ENCODE measurements at places on chromosomes 6 and 20.

DNA sequence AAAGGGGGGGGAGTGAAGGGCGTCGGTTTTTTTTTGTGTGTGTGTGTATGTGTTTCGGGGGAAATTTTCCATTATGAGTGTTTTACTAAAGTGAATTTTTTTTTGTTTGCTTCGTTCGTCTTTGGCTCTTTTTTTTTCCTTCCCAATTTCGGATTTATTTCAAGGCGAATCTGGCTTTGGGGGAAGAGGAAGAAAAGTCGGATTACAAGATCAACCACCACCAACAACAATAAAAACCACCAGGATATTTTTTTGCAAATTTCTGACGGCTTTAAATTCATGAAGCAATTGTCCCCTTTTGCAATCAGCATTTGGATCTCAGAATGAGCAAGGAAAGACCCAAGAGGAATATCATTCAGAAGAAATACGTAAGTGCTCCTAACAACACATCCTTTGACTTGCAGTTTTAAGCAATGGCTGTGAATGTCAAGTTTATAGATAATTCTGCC lies 372 bp downstream of the JARID2 start:
- no peak for DNase-seq

GRCh38 chr6:116887894-116888293 lies 10.9 kb downstream of the RFX6 start:
- DNase-seq = no peak

DNA sequence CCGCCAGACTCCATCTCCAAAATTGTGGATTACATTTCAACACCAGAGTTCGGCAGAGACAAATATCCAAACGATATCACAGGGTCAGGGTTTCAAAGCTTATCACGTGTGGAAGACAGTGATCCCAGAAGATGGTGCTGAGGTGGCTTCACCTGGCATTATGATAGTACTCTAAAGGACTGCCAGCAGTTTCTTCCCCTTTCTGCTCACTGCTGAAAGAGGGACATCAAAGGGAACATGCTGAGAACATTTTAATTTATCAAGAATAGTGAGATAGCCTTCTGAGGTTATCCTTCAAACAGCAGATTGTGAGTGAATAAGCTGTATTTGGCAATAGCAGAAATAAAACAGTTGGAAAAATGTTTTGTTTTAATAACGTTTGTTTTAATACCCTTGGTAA lies 79.7 kb downstream of the FIG4 start:
- DNase-seq = no peak

DNA sequence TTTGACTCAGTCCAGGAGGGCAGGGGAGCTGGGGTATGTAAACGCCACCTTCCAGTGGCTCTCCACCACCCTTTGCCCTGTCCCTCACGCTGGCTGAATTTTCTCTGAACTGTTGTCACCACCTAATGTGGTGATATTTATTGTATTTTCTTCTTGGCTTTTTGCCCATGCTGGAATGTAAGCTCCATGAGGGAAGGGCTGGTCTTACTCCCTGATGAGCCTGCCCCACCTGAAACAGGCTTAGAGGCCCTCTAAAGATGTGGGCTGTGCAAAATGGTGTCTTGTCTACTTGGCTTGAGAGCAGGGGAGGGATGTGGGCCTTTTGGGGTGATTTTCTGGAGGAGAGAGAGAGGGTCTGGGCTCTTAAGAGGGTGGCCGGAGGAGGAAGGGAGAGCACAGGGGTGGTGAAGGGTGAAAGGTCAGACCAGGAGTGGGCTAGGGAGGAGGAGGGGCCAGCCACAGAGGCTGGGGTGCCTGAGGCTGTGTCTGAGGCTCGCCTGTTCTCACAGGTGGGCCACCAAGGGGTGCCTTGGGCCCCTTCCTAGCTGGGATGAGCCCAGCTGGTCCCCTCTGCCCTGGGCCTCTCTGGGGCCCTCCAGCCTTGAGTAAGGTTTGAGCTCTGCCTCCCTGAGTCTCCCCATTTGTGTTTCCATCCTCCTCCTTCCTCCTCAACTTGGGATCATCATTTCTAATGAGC lies 37.3 kb downstream of the SPDEF start:
- DNase-seq = no peak

DNA sequence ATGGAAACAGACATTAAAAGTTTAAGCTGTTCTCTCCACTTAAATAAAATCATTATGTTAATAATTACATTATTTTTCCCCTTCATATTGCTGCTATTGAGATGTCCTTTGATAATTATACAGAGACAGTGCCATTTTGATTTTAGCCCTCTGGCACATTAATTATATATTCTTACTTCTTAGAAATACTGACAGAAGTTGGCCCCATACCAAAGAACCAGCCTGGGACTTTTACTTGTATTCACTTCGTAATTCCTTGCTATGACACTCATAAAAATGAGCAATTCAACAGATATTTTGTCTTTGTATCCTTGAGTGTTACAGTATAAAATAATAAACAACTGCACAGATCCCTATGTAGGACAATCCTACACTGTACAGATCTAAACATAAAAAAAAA lies 743.7 kb downstream of the TBC1D32 start:
- DNase-seq = no peak

GRCh38 chr20:638579-638978 lies 14.4 kb downstream of the SRXN1 start:
- no peak for DNase-seq

GRCh38 chr20:50456452-50457324 lies 53.5 kb upstream of the PTPN1 start:
- no peak for DNase-seq

DNA sequence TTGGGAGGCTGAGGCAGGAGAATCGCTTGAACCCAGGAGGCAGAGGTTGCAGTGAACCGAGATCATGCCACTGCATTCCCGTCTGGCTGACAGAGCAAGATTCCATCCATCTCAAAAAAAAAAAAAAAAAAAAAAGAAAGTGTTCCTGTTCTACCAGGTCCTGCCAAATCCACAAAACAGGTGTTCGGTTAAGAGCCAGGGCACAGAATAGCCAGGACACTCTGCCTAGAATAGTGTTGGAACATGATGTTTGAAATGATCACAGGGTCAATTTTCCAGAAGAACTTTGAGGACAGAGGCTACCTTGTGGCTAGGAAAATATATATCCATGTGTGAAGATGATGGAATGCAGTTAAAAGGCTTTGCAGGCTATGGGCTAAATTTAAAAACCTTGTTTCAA lies 63.6 kb upstream of the TRAF3IP2 start:
- DNase-seq = no peak

GRCh38 chr20:45052698-45053429 lies 48.1 kb downstream of the KCNS1 start:
- DNase-seq = no peak

DNA sequence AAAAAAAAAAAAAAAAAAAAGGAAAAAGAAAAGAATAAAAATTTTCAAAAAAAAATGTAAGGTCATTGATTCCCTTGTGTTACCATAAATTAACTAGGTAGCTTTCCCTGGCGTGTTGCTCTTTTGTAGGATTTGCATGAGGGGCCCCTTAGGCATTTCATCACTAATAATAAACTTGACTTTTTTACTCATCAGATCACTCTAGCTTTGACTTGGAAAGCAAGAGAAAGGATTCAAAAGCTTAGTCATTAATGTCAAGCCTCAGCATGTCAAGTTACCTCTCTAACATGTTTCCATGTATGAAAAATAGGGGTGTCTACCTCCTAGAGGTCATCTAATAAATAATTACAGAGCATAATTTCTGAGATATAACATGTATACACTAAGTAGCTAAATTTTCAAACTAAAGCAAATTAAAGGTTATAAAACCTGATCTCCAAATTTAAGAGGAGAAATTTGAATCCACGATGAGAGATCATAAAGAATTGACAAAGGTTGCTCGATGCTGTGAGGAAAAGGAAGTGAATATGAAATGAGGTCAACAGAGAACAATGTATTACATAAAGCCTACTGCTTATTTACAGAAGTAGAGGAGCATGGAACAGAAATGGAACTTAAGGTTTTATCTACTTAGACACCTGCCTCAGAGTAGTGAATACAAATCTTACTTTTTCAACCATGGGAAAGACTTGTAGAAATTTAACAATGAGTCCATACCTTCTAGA lies 86.8 kb downstream of the ARHGAP18 start:
- DNase-seq = no peak

DNA sequence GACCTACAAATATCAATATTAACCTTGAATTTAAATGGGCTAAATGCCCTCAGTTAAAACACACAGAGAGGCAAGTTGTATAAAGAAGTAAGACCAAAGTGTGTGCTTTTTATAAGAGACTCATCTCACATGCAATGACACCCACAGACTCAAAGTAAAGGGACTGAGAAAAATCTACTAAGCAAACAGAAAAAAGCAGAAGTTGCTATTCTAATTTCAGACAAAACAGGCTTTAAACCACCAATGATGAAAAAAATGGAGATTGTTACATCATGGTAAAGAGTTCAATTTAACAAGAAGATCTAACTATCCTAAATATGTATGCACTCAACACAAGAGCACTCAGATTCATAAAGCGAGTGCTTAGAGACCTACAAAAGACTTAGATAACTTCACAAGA lies 741.9 kb upstream of the MARCKS start:
- DNase-seq = no peak

DNA sequence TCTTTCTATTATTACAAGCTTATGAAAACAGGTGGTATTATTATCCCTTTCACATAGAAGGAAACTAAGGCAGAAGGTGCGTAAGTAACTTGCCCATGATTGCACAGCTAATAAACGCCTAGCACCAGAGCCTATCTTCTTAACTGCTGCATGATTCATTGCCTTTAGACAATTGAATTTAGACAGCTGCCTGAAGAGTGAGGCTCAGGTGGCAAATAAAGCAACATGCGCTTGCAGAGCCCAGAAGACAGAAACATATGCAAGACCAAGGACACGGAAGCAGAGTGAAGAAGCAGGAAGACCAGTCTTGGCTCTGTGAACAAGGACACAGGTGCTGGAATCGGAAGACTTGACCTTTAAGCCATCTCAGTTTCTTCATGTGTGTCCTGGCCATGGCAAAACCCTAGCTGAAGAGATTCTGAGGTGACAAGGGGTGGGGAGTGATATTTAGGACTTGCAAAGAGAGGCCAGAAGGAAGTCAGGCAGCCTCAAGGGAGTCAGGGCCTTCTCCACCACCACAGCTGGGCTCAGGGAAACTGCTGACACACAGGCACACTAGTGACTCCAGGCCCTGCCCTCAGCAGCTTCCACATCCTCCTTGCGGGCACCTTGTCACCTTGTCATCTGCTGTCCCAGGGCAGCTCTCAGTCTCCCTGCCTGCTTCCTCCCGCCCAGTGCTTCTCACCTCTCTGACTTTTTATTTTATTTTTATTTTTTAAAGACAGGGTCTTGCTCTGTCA lies 91.7 kb upstream of the SLC22A16 start:
- no peak for DNase-seq

DNA sequence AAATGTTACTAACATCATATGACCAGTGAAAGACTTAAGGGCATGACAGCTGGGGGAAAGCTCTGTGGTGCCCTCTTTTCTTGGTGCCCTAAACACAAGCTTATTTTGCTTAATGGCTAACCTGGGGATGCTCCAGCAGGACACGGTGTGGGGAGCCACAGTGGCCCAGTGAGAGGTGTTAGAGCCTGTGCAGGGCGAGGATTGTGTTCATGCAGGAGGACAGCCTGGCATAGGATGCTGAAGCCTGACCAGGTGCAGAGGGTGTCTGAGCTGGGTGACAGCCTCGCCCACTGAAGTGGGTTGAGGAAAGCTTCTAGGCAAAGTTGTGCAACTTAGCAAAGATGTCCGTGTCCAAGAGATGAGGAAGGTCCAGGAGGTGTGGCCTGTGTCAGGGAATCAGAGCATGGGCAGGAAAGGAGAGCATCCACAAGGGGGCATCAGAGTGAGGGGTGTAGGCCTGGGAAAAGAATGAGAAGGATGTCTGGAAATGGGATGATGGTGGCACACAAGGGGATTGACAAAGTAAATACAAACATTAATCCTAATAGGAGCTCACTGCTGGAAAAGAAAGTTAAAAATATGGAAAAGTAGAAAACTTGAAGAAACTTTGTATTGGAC lies 33.9 kb downstream of the SLC17A4 start:
- DNase-seq = peak; percentile 54

- DNase-seq = no peak
These were observed 19.0 kb downstream of the PNLDC1 start for GRCh38 chr6:159819098-159819497.

GRCh38 chr6:32742374-32742773 lies 1.2 kb downstream of the HLA-DQA2 start:
- no peak for DNase-seq

GRCh38 chr6:118652051-118652615 lies 742 bp upstream of the CEP85L start:
- no peak for DNase-seq

DNA sequence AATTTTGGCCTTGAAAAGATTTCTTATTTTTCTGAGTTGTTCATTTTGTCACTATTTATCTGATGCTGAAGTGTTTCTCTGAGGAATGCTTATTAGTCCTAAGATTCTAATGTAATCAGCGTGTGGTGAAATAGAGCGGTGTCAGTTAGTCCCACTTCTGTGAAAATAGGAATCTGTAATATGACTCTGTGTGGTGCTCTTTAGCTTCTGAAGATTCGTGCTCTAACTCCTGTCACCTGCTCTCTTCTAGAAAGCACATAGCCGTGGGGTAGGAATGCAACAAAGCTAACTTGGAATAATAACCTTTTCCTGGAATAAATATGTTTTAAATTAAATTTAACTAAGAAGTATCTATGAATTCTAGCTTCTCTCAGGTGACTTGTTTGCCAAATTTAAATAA lies 90.4 kb downstream of the BCKDHB start:
- no peak for DNase-seq

Measured in ACHN (cell line).